NCI-H1694 treated with DMSO at 0.1 percent for 48 hours (cell line): ENCODE measurements at places on chromosomes 5 and 9.

DNA sequence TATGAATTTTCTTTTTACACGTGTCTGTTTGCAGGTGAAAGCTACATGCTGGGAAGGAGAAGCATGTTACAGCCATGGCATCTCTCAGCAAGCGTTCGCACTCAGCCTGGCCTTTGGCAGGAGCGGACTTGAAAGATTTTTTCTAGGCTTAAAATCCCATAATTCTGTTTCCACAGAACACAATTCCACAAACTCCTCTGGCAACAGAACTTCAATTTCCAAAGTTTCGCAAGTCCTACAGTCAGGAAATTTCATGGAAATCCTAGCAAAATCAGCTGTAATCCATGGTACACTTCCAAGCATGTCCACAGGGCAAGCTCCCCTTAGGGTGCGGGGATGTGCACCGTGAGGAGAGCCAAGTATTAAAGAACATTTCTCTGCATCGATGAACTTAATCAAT, 35.9 kb downstream of the SUB1 start:
- DNase-seq, result no peak

GRCh38 chr9:79572032-79572607, 355 bp downstream of the TLE4 start:
- DNase-seq, result no peak

- DNase-seq, result no peak
Measured at GRCh38 chr5:91366551-91366950, 16.6 kb downstream of the ARRDC3 start.

DNA sequence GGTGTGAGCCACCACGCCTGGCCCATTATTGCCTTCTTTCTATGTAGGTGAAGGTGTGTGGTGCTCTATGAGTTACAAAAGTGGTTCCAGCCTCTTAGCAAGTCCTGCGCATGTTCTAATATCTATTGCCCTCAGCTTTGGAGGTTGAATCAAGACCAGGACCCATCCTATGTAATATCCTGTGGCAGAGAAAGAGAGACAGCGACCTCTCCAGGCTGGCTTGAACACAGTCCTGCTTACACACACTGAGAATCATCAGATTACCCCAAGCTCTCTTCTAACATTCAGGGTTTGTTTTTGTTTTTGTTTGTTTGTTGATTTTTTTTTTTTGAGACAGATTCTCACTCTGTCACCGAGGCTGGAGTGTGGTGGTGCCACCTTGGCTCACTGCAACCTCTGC, 94.7 kb upstream of the OSMR start:
- DNase-seq, result no peak

GRCh38 chr5:50658246-50658645, 8.2 kb upstream of the PARP8 start:
- no peak for DNase-seq

DNA sequence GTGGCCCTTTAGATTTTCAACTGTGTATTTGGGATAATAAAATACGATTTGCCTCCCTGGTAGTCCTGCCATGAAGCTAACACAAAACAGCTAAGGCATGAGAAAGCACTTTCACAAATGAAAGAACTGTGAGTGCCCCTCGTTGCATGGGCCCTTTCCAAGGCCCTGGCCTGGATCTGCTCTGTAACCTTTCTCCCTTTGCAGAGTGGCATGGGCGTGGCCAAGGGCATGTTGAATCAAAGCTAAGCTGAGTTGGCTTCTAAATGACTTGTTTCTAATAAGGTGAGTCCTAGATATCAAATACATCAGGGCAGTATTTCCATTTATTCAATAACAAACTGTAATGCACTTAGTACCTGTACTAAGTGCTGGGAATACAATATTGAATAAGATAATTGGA, 78.7 kb upstream of the PTPN3 start:
- DNase-seq, result no peak

- DNase-seq, result no peak
Measured at GRCh38 chr5:143187495-143187894, 216.0 kb downstream of the NR3C1 start.

DNA sequence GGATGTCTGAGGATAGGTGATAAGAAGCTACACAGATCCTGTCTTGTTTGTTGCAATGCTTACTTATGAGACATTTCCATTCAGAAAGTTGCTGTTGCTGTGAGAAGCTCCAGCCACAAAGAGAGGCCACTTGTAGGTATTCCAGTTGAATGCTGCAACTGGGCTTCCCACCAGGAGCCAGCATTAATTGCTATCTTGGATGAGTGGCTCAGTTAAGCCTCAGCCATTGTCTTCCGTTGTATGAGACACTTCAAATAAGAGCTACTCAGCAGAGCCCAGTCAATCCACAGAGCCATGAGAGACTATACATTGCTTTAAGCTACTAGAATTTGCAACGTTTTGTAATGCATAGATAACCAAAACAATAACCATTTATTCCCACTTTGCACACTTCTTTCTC, 104.3 kb upstream of the ARRDC3 start:
- no peak for DNase-seq

- no peak for DNase-seq
Measured at GRCh38 chr9:3795556-3795955, 269.8 kb upstream of the RFX3 start.

- no peak for DNase-seq
Measured at GRCh38 chr5:134114886-134115805, 665 bp downstream of the TCF7 start.

GRCh38 chr9:106897236-106897635, 34.3 kb downstream of the ZNF462 start:
- no peak for DNase-seq

DNA sequence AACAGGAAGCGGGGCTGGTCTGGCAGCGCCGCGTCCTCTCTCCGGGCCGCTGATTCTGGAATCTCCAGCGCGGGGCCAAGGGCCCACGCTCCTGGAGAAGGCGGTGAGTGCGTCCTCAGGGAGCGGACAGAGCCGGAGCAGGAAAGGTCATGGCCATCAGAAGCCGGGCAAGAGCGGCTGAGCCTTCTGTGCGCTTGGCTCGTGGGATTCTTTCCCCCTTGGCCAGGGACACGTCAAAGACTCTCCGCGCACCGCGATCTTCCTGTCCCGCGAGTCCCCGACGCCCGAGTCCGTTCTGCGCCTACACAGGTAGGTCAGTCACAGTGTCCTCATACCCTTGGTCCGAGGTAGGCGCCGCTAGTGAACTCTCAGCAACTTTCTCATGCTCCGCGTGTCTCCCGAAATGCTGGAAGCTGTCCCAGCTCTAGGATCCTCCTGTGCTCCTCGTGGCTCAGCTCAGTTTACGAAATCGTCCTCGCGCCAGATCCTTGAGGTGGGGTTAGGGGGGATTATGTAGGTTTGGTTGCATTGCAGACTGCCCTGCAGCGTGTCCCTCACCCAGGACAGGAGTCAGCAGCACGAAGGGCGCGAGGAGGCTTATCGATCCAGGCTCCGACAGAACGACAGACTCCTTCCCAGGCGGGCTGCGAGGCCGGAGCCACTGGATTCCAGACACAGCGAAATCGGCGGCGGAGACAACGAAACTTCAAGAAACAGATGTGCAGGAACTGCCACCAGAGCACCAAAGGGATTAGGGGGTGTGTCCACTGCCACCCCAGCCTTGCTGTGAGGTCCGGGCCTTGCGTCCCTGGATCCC, 8.7 kb downstream of the LHX6 start:
- DNase-seq, result no peak

DNA sequence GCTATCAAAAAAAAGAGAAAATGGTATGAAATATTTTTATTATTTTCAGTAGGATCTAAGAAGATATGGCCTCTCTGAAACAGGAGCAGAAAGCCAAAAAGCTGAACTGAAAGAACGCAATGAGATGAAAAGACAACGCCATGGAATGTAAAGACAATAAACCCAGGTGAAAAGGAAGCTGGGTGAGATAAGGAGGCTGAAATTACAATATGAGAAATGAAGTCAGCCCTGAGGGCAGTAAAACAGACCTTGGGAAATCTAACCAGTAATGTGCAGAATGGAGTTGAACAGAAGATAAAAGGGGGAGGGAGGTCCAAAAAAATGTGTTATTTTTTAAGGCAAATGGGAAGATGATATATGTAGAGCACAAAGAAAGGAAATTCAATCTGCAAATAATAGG, 265.3 kb downstream of the ENC1 start:
- no peak for DNase-seq

- DNase-seq, result no peak
Measured at GRCh38 chr9:89891221-89891590, 286.4 kb downstream of the GADD45G start.
